Activated naive CD8-positive, alpha-beta T cell treated with anti-CD3 and anti-CD28 coated beads, Interleukin-2, amount 50 U/mL, for 24 hours (primary cell): ENCODE measurements at places on chromosomes 3 and 15.

GRCh38 chr3:120506828-120507774, 56.3 kb upstream of the FSTL1 start:
- peak; percentile 7 for DNase-seq

GRCh38 chr15:40878785-40879184, 4.8 kb upstream of the RHOV start:
- no peak for DNase-seq

GRCh38 chr3:187941135-187941847, 196.0 kb upstream of the BCL6 start:
- DNase-seq, result no peak

- DNase-seq, result no peak
Measured at GRCh38 chr3:126415661-126416591, 21.2 kb downstream of the CFAP100 start.

DNA sequence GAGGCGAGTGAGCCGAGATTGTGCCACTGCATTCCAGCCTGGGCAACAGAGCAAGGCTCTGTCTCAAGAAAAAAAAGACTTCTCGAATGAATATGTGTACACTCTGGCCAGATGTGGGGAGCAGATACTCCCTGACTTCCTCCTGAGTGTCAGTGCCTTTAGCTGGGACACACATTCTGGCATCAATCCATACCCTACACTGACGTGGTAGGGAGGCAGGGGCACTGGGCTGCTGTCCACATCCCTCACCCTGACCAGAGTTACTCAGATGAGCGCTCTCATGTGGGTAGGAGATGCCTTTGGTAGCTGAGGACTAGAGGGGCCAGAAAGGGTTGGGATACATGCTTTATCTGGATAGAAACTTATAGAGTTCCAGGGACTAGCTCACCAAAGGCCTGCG, 15.6 kb downstream of the LIMD1 start:
- no peak for DNase-seq

- no peak for DNase-seq
Measured at GRCh38 chr3:165919284-165919683, 82.1 kb upstream of the BCHE start.

DNA sequence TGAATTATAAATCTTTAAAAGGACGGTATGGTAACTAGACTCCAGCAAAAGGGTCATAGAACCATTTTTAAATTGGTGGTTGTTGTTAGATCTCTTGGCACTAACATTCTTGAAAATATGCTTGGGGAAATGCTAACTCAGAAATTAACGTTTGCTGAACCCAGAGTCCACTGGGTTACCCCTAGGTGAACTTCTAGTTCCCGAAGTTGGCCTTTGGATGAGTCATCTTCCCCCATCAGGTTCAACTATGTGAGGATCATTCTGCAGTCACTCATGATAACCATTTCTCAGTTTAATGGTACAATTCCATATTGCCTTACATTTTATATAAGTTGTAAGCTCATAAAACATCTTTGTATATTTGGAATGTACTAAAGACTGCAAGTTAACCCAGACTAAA, 204.7 kb downstream of the THSD4 start:
- no peak for DNase-seq

DNA sequence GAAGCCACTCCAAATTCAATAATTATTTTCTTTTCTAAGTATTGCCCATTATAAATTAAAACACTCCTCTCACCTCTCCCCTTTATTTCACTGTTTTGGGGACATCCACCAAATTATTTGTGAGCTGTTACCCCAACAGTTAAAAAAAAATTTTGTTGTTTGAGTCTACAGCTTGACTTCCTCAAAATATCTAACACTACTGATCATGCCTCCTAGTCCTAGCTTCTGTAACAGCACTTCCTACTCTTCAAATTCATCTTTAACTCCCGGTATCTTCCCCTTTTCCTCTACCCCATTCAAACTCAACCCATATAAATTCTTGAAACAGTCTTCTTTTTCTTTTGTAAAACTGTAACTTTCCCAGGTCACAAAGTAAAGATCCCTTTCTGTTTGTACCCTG, 15.9 kb downstream of the PARL start:
- DNase-seq, result no peak

DNA sequence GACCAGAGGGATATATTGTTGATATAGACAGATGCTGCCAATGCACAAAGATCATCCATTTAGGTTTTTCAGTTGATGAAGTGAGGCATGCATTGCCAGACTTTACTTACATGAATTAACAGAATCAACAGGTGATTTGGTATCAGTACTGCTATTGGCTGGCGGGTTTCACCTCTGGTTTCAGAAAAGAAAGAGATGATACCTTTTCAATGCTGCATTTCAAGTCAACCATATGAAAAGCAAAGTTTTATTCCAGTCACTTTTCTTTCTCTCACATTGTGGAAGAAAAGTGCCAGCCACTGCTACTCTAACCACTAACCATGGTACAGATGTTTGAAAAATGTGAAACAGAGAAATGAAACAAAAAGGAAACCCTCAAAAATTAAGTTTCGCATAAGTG, 289.1 kb downstream of the TIGIT start:
- no peak for DNase-seq

DNA sequence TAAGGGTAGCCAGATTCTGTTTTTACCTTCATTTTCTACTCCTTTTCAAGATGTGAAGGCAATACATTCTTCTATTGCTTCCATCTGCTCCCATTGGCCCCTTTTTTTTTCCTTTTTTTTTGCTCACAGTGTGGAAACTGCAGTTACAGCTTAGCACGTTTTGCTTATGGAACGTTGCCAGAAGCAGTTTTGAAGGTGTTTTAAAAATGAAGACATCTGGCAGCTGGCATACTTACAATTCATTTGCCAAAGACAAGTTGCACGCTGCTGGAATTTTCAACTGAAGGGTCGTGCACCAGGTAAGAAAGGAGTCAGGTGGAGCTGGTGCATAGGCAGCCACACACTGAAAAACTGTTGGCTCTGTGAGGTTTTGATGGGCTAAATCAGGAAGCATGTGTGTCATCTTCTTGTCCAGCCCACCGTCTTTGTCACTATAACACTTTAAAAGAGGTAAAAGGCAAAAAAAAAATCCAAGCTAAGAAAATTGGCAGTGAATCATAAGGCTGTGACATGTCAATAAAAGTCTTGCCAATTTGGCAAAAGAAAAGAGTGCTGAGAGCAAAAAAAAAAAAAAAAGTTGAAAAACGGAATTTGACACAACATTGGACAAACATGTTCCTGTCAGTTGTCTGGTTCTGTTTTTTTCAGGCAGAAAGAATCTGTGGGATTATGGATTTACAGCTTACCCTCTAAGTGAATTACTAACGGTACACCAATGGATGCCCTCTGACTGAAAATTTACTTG, 225.4 kb upstream of the SOX2 start:
- DNase-seq, result no peak

- no peak for DNase-seq
Measured at GRCh38 chr3:51535146-51536019, 3.1 kb upstream of the RAD54L2 start.

DNA sequence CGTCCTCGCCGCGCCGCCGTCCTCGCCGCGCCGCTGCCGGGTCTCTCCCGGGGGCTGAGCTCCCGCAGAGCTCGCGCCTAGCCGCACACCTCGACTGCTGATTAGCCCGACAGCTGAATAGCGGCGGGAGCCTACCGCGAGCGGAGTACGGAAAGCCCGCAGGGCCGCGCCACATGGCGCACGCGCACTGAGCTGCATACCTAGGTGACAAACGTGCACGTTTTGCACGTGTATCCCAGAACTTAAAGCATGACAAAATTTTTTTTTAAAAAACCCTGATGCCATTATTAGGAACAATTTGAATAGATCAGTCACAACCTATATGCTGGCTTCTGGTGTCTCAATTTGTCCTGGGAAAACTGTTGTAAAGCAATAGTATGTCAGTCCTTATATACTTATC, at the start of gene GOLGA8A:
Gene GOLGA8A (minus strand): TSS at position 122 of the 400 bp plus-strand sequence. CDS start 48,117 bp downstream, outside the sequence.
- DNase-seq, result peak; percentile 85

GRCh38 chr3:11335056-11335608, 62.9 kb downstream of the ATG7 start:
- peak; percentile 5 for DNase-seq

- DNase-seq, result no peak
Measured at GRCh38 chr3:178320456-178321351, 215.5 kb upstream of the KCNMB2 start.

GRCh38 chr15:23642413-23643044, 5.1 kb downstream of the MAGEL2 start:
- peak; percentile 49 for DNase-seq

DNA sequence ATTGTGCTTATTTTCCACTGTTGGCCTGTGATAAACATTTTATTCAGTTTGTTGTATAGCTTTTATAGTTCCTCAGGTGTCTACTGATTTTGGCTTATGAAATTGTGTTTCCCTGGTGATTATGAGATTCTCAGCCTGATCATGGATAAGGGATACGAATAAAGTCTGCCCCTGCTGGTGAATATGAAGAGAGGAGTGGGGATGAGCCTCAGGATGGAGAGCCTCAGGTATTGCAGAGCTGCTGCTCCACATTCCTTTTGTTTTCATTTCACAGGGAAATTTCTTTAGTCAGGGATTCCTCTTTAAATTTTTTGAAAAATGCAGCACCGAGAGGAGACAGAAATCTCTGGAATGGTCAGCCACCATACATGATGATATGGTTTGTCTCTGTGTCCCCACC, 14.7 kb upstream of the RAB6B start:
- no peak for DNase-seq

DNA sequence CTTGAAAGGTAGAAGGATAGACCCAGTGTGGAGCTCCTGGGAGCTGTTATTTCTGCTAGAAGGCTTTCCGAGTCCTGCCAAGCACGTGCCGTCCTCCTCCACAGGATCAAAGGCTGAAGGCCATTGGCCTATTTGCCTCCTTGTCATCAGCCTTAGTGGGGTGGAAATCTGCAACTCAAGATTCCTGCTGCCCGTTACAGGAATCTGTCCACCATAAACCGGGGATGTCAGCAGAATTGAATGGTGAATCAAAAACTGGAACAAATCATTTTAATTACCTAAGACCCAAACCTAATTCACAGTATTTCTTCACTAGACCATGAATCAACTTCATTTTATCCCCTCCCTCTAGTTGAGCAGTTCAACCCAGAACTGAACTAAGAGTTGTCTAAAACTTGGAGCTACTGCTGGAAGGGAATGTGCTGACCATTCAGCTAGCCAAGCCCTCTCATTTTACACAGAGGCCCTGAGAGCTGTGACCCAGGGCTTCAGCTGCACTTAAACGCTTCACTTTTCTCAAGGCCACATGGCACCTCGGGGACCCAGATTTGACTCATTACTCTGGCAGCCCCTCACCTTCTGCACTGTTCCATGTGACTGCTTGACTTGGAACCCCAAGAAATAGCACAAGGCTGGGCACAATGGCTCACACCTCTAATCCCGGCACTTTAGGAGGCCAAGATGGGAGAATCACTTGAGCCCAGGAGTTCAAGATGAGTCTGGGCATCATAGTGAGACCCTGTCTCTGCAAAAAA, 36.8 kb upstream of the KIF23 start:
- no peak for DNase-seq

DNA sequence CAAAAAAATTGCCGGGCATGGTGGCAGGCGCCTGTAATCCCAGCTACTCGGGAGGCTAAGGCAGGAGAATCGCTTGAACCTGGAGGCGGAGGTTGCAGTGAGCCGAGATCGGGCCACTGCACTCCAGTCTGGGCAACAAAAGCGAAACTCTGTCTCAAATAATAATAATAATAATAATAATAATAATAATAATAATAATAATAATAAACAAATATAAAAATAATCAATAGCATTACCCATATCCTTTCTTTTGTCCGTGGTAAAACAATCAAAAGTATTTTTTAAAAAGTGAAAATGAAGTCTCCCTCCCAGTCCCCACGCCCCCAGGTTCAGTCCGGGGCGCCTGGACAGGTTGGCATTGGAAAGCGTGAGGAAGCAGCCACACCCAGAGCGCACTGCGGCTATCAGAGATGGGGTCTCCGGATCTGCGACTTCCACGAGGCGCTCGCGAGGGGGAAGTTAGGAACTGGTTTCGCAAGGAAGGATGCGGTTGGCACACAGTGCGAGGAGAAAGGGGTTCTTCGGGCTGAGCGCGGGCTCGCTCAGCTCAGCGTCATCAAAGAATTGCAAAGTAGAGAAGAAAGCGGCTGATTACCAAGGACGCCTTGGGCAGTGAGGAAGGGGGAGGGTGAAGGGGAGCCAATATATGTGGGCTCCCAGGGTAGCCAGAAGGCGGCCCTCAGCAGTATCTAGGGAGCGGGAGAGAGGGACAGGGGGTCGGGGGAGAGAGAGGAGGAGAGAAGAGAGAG, 69.5 kb upstream of the EPHB3 start:
- no peak for DNase-seq

DNA sequence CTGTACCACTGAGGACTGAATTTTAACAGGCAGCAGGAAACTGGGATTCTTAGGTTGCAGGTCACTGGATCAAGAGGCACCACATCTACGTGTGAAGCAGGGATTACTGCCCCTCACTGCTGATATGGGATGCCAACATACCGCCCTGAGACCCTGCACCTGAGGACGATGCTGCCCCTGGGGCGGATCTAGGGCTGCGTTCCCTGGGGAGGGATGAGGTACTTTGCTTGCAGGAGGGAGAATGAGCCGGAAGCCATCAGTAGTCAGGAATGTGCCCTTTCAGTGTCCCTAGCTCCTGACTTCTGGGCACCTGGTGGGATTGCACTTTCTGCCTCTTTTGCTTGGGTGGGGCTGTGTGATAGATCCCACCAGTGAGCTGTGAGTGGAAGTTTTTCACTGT, 122.8 kb downstream of the RPLP1 start:
- no peak for DNase-seq
